Metanephros (tissue), 2 donors: ENCODE measurements at places on chromosomes 6 and 20. TPM values are rescaled to one million over a fixed set of nuclear protein-coding genes. Genes with fewer than 3 reads are reported as not detected.

Gene CYB5R4
- total RNA-seq = 6.5 TPM

Gene CLPSL2
- not detected for total RNA-seq

Gene DDAH2
- 121 TPM for total RNA-seq

Gene ARFRP1
- 36.9 TPM for total RNA-seq

Gene SLC22A2
- 8.6 TPM for total RNA-seq

Gene SRSF6
- total RNA-seq = 88.7 TPM

Gene C6orf163
- 6.2 TPM for total RNA-seq

Gene GPR6
- total RNA-seq = not detected

Gene MLN
- total RNA-seq = 0.53 TPM

Gene SNAP91
- 2.3 TPM for total RNA-seq

Gene BPIFB1
- not detected for total RNA-seq

Gene PPIL1
- 29.0 TPM for total RNA-seq

Gene CGA
- 0.35 TPM for total RNA-seq

Gene POU5F1
- 11.4 TPM for total RNA-seq

Gene FOXA2
- total RNA-seq = not detected

Gene PI16
- 8.8 TPM for total RNA-seq

Gene TRIM15
- total RNA-seq = 0.47 TPM

Gene MUC21
- total RNA-seq = not detected

Gene CTCFL
- 0.88 TPM for total RNA-seq

Gene MMP24
- total RNA-seq = 1.9 TPM

Gene RNF144B
- total RNA-seq = 41.0 TPM

Gene ATAT1
- 21.1 TPM for total RNA-seq

Gene MUC22
- total RNA-seq = not detected

Gene TENT5A
- total RNA-seq = 13.5 TPM

Gene SLC32A1
- 1.3 TPM for total RNA-seq

Gene GLP1R
- total RNA-seq = 0.82 TPM

Gene MUCL3
- not detected for total RNA-seq
